Activated T-helper 1 cell treated with anti-CD3 and anti-CD28 coated beads, Interleukin-2, amount 50 U/mL, for 16 hours (primary cell): ENCODE measurements at places on chromosomes 7 and 10.

DNA sequence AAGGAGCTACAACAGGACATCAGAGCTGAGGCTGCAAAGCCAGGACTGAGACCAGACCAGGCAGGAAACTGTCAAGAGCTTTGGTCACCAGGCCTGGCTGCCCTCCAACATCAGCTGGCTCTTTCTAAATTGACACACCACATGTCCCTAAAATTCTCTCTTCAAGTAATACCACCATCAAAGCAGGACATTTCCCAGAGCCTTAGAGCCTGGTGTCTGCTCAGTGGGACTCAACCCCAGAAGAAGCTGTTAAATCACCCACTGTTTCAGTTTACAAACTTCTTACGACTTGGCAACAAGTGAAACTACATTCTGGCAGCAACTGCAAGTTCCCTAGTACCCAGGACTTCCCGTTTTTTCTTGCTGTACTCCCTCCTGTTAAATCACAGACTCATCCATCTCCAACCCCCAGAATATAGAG is 3.8 kb upstream of the IL6 start:
- no peak for DNase-seq

- no peak for DNase-seq
Observed at GRCh38 chr10:92222603-92223262, 68.1 kb downstream of the CPEB3 start.

- DNase-seq: no peak
Observed at GRCh38 chr10:70690589-70690988, 18.3 kb downstream of the ADAMTS14 start.

- no peak for DNase-seq
Observed at GRCh38 chr10:74137992-74138391, 12.6 kb downstream of the AP3M1 start.

- DNase-seq: no peak
Observed at GRCh38 chr10:72243822-72244437, 27.9 kb upstream of the ASCC1 start.
